ENCODE measurements at places on chromosomes 5 and 9.

DNA sequence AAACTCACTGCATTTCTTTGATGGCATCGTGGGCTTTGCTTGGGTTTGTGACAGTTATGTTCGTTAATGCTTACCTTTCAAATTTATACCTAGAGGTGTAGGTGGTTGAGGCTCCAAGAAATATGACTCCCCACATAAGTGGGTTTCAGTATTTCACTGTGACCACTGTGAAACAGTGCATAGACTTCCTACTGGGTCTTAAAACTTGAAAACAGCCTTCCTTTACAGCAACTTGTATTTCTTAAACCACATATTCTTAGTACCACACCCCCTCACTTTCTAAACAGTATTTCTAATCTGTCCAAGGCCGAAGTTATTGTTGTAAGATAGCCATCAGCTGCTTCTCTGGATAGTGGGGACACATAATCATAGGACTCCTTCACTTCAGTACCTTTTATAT lies 48.3 kb downstream of the TMEFF1 start:
- no peak for DNase-seq

GRCh38 chr9:127362829-127363228 lies 34.1 kb upstream of the SLC2A8 start:
- no peak for DNase-seq

DNA sequence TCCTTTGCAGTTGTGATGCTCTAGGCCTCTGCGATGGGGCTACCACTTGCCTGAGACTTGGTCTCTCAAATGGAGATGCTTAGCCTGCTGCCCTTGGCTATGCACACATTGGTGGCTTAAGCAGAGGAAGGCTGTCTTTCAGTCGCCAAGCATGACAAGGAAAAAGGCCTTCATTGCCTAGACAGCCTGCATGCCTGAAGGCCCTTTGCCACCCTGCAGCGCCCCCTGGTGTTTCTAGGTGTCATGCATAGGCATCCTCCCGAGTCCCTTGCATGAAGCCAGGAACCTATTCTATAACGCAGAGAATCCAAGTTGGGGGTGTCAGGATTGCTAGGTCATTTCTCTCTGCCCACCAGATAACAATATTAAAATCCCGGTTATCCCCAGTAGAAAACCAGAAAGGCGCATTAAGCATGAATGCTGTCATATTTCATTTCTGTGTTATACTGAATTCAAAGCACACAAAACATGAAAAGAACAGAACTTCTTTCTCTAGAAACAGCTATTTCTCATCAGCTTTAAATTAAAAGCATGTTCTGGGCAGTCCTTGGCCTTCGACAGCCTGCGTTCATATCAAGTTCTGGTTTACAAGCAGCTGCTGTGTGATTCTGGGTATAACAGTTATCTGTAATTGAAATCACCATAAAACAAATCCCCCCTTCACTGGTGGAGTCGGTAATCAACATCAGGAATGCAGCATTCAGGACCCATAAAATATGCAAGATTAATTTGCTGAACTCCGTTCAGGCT lies 59.7 kb upstream of the TRPC7 start:
- DNase-seq: peak; percentile 58

- DNase-seq: no peak
Observed at GRCh38 chr5:136242136-136242535, 49.2 kb upstream of the SMIM32 start.

GRCh38 chr5:67170767-67171166 lies 25.8 kb downstream of the CD180 start:
- DNase-seq: no peak
